ENCODE measurements at places on chromosomes 5 and 9.

- DNase-seq: no peak
Observed at GRCh38 chr9:37229455-37229854, 109.1 kb downstream of the ZCCHC7 start.

DNA sequence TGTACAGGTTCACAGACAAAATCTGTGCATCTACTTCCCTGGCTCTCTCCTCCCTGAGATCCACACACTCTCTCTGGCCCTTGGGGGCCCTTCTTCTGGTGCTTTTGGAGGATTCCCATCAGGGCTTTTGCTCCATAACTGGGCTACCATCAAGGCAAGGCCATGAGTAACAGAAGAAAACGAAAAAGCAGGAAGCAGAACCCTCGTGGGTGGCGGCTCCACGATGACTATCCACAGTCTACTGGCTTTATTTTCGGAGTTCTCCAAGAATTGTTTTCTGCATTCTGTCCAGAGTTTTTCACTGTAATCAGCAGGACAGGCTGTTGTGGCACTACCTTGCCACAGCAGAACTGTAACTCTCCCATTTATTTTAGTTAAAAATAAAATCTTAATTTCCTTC lies 19.9 kb downstream of the PNPLA7 start:
- DNase-seq: no peak

DNA sequence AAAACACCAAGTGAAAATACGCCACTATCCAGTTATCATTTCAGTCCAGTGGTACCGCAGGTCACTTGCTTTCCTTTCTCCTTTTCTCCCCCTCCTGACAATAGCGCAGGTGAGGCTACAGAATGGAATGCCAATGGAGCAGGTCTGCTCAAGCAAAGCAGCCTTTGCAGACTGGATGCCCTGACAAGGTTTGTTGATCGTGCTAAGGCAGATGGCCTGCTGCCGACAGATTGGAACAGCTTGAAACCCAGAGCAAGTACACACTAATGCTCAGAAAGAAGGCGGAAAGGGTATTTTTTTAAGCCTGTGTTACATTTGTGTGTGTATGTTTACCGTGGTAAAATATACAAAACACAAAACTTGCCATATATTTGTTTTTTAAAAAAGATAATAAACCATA lies 19.4 kb downstream of the SPACA9 start:
- no peak for DNase-seq

- no peak for DNase-seq
Observed at GRCh38 chr5:149849966-149850910, 94.4 kb downstream of the PDE6A start.
